CD4-positive, alpha-beta T cell treated with Interleukin-6 for 4 hours (primary cell): ENCODE measurements at places on chromosomes 4 and X.

- no peak for DNase-seq
Observed at GRCh38 chr4:79652738-79653137, 244.7 kb upstream of the GK2 start.

- peak; percentile 54 for DNase-seq
Observed at GRCh38 chrX:133985164-133985966, at the start of gene GPC3. GPC3 (minus strand) TSS chrX:133985594.

GRCh38 chr4:17647927-17648326 is 33.5 kb downstream of the MED28 start:
- no peak for DNase-seq

- DNase-seq: no peak
Observed at GRCh38 chr4:74486905-74487304, 42.0 kb downstream of the AREG start.

DNA sequence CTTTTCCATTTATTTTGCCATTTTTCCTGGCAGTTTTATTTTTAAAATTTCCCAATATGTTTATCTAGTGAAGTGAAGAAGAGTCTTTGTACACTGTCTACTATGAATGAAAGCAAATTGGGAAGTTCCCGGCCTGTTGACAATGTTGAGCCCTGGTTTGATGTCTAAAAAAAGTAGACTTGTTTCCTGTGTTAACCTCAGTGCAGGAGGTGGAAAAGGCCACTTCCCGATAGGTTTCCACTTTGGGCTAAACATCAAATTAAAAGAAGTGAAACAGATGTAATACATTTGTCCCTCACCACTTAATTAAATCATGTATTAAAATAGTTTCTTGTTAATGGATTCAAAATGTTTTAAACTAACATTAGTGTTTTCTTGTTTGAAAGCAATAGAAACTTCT is 30.0 kb downstream of the BBS12 start:
- no peak for DNase-seq

GRCh38 chrX:133838761-133839676 is 146.4 kb downstream of the GPC3 start:
- DNase-seq: peak; percentile 48

- DNase-seq: no peak
Observed at GRCh38 chrX:139203651-139204570, 326.6 kb upstream of the F9 start.

DNA sequence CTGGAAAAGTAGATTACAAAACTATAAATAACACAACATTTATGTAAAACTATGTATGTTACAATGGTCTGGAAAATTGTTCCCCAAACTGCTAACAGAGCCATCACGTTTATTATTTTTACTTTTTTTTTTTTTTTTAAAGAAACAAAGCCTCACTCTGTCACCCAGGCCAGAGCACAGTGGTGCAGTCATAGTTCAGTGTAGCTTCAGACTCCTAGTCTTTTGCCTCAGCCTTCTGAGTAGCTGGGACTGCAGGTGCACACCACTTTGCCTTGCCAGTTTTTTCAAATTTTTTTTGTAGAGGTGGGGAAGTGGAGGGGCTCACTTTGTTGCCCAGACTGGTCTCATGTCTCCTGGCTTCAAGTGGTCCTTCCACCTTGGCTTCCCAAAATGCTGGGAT is 180.1 kb upstream of the SPRY1 start:
- DNase-seq: no peak

- DNase-seq: peak; percentile 11
Observed at GRCh38 chr4:153205757-153206156, 1.5 kb downstream of the TRIM2 start.

DNA sequence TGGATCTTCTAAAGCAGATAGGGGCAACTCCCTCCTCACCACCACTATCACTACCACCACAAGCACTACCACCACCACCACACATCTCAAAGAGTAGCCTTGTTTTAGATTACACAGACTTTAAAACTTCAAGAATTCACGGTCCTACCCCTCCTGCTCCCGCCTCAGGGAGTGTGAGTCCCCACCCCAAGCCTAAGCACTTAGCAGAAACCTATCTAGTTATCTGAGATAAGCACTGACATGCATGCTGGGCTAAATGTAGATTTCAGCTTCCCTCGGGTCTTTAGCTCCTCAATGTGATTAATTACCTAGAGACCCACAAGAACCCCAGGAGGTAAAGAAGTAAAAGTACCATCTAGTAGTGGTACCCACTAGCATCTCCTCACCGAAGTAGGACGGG is 775 bp downstream of the AMOT start:
- no peak for DNase-seq

DNA sequence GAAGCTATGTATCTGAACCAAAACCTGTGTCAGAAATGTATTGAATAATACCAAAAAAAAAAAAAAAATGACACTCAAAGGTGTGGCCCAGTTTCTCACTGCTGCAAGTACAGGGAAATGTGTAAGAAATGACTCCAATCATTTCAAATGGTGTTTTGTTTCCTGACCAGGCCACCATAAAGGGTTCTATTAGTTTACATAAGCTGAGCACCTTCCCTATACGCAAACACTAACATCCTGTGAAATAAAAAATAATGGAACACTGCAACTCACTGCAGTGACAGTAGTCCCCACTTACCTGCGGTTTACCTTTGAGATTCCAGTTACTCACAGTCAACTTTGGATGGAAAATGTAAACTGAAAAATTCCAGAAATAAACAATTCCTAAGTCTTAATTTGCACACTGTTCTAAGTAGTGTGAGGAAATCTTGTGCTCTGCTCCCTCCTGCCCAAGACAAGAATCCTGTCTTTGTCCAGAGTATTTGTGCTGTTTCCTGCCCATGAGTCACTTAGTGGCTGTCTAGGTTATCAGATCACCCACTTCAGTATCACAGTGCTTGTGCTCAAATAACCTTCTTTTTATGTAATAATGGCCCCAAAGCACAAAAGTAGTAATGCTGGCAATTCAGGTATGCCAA is 265.3 kb downstream of the RCHY1 start:
- no peak for DNase-seq

- DNase-seq: no peak
Observed at GRCh38 chr4:155509555-155509954, 132.8 kb upstream of the MAP9 start.

GRCh38 chr4:158013858-158014257 is 159.0 kb downstream of the GASK1B start:
- DNase-seq: no peak

GRCh38 chrX:140765043-140765784 is 55.7 kb downstream of the LINC00632 start:
- DNase-seq: no peak

DNA sequence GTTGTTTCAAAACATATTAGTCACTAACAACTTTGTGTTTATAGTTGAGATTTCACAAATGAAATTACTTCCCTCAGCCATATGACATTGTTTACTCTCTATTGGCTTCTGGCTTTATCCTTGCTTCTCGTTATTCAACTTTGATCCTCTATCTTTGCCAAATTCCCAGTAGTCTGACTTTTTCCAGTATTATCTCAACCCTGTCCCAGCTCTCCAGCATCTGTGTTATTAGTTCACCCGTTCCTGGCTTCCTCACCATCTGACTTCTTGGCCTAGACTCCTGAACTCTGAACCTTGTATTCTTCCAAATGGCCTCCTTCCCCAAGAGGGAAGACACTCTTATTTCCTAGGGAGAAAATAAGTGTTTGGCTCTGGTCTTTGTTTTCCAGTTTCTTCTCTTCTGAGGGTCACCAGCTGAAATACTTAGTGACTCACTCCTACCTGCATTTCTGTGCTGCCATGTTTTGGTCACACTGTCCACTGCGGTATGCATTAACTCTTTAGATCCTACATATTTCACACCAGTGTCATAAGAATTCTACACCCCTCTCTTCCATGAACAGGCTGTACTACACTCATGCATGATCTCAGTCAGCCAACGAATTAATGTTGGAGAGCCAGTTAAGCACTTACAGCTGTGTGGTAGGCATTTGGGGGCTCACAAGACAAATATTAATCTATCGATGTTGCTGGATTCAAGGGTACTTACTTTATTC is 17.0 kb upstream of the ARHGAP24 start:
- no peak for DNase-seq

GRCh38 chrX:20252381-20253231 is 14.1 kb downstream of the RPS6KA3 start:
- DNase-seq: peak; percentile 79

DNA sequence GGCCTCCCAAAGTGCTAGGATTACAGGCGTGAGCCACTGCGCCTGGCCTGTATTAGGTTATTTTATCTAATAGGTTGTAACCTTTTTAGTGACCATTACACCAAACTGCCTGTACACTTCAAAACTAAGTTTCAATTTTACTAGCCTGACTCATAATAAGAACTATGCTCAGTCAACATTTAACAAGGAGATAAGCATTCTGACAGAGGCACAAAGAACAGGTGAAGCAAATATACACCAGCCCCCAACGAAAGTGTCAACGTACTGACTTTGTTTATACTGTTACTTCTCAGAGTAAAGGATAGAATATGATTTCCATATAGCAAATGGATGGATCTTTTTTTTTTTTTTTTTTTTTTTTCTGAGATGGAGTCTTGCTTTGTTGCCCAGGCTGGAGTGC is 62.8 kb downstream of the SHISA3 start:
- DNase-seq: no peak

GRCh38 chr4:101232074-101232776 is 115.1 kb downstream of the PPP3CA start:
- DNase-seq: peak; percentile 5

- peak; percentile 89 for DNase-seq
Observed at GRCh38 chrX:131812847-131813825, 210.0 kb upstream of the STK26 start.

DNA sequence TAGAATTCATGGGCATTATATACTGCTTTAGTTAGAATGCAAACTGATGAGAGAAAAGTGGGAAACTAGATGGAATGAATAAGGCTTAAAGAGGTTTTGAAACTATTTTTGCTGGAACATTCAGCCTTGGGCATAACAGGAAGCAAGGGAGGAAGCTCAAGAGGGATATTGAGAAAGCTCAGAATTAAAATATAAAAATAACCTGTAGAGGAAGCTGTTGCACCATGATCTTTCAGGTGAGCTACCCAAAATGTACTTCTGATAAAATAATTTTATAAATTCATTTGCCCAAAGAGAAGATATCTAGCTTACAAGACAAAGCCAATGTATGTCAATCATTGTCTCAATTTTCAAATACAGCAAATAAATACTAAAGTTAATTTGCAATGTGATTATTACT is 11.3 kb downstream of the GC start:
- DNase-seq: no peak

- DNase-seq: no peak
Observed at GRCh38 chrX:136126872-136127406, 20.4 kb upstream of the FHL1 start.

DNA sequence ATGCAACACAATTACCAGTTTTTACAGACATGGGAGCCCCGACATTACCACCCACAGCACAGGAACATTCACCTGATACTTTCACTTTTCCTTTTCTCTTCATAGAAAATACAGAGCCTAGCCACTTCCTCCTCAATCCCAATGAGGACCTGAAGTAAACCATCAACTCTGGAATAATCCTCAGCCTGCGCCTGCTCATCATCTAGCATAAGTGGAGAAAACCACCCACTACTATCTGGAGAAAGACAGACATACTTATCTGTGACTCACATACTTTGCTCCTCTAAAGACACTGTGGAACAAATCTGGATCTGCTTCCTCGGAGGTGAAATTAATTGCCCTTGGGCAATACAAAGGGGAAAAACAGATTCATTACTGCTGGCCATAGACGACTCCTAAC is 47.8 kb downstream of the ZCCHC13 start:
- no peak for DNase-seq

- no peak for DNase-seq
Observed at GRCh38 chrX:17488036-17488435, 113.0 kb downstream of the NHS start.

DNA sequence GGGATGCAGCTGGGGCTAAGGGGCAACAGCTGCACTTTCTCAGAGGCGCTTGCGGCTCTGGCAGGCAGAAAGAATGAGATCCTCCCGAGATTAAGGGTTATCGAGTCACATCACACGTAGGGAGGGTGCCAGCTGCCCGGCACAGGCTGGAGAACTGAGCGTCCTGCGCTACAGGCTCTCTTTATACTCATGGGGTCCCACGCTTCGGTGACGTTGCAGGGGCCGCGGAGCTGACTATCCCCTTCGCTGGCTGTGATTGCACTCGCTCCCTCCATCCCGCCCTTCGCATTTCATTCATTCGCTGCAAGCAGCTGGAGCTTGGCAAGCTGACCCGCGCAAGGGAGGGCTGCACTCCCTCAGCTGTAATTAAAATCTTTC is at the start of gene TACR3:
Gene TACR3 (minus strand): TSS at position 156 of the 378 bp plus-strand sequence. CDS start 310 bp downstream, outside the sequence.
- DNase-seq: no peak

GRCh38 chr4:136516371-136516770 is 1015.9 kb downstream of the PCDH18 start:
- DNase-seq: no peak

- DNase-seq: no peak
Observed at GRCh38 chr4:82031376-82031927, 342.3 kb downstream of the HNRNPD start.

DNA sequence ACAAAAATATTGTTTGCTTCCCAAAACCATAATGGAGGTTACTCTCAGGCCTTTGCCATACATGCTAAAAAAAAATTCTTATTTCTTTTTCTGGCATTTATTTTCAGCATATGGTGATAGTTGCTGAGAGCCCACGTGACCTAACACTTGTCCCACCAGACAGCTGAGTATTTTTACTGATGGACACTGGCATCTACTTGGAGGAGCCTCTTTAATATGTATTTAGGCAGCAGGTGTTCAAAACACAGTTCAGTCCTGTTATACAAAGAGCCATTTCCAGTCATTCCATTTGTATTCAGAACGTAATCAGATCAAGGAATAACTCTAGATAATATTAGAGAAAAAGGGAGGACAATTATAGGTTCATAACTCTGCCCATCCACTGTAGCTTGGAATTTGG is 95.5 kb downstream of the CXCL13 start:
- DNase-seq: no peak

DNA sequence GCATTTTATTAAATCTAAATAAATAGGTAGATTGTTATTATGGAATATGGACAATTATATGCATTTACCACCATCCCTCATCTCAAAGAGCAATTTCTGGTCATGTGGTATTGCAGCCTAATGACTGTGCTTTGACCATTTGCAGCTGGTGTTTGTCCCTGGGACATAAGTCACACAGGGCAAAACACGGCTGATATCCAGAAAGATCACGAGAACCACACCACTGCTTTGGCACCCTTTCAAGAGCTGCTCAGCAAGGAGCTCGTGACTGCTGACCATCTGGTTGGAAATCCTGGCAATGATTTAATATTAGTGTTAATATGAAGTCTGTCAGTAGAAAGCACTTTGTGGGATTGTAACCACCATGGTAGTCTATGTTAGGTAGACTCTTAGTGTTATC is 545.0 kb downstream of the GBA3 start:
- no peak for DNase-seq

DNA sequence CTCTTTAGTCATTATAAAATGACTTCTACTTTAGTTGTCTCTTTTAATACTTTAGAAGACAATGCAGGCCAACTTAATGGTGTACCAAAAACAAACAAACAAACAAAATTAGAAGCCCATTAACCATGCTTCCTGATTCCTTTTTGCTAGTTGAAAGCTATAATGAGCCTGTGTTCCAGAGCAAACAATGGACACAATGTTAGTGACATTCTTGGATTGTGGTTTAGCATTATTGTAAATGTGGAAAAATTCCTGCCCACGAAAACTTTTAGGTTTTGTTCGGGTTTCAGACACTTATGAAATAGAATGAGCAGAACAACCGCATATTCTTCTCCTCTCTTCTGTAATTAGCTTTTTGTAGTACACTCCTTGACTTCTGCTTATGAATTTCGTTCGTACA is 1682.7 kb upstream of the PCDH7 start:
- no peak for DNase-seq

- no peak for DNase-seq
Observed at GRCh38 chr4:145494666-145495270, 13.1 kb downstream of the SMAD1 start.

- no peak for DNase-seq
Observed at GRCh38 chr4:84887824-84888223, 78.7 kb downstream of the WDFY3 start.
